ENCODE measurements at places on chromosomes 5 and 9.
A peak's percentile ranks its signal among the peaks of the same experiment; 100 is the strongest.

DNA sequence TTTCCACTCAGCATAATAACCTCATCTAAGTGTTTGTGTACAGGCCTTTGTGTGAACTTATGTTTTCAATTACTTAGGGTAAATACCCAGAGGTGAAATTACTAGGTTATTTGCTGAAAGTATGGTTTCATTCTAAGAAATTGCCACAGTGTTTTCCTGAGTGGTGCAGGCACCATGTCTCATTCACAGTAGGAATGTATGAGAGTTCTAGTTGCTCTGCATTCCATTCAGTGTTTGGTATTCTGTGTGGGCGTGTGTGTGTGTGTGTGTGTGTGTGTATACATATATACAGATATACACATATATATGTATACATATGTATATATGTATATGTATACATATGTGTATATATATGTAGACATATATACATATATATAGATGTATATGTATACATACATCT, 8.8 kb upstream of the SVEP1 start:
- no peak for DNase-seq

GRCh38 chr5:14777932-14778791, 93.4 kb downstream of the ANKH start:
- DNase-seq: no peak

GRCh38 chr9:14027116-14027800, 286.7 kb downstream of the NFIB start:
- no peak for DNase-seq

DNA sequence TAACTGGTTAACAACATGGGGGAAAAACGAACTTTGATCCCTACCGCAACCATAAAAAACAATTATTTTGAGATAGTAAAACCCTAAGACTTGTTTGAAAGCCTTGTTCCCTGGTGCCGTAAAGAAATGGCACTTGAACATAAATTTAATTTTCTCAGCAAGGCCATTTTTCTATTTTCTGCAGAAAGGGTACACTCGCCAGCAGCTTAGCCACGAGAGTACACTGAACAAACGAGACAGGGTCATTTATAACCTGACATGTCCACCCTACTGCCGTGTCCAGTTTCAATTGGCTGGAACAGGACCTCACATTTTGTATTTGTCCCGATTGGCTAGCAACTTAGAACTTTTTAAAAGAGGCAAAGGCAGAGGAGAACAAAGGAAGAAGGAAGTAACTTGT, 26.8 kb downstream of the FBXW11 start:
- DNase-seq: no peak

- no peak for DNase-seq
Observed at GRCh38 chr5:123976379-123977033, 464.5 kb downstream of the CSNK1G3 start.

GRCh38 chr5:145976431-145977155, 40.2 kb downstream of the SH3RF2 start:
- DNase-seq: peak; percentile 49

- peak; percentile 76 for DNase-seq
Observed at GRCh38 chr5:40223884-40224402, 455.8 kb upstream of the PTGER4 start.

DNA sequence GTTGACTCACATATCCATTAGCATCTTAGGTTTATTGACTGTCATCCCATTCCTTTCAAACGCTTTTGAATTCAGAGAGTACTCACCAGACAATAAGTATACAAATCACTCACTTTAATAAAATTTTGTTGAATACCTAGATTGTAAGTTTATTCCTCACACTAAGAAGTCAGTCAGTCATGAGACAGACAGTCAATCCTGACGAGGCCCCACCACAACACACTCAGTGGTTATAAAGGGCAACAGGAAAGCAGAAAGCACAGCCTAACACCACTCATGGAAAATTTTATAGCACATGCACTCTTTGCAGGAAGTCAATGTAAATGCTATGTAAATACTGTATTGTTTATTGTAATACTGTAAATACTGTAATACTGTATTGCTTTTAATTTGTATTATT, 176.3 kb upstream of the PTGER4 start:
- DNase-seq: no peak

DNA sequence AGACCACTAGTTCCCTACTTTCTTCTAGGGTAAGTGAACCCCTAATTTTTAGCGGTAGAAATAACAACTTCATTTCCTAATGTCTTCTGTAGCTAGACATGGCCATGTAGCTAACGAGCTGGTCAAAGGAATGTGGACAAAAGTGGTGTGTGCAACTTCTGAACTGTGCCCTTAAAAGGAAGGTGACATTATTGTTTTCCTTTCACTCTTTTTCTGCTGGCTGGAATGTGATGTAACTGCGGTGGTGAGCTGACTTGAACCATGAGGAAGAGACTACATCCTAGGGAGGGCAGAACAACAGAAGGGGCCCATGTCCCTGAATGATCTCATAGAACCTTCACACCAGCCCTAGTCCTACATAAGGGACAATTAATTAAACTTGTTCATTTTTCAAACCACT, 1.3 kb upstream of the SNX2 start:
- DNase-seq: no peak

GRCh38 chr5:37900692-37901091, 60.9 kb upstream of the GDNF start:
- DNase-seq: peak; percentile 68

- no peak for DNase-seq
Observed at GRCh38 chr9:14627513-14627912, 65.7 kb downstream of the ZDHHC21 start.

DNA sequence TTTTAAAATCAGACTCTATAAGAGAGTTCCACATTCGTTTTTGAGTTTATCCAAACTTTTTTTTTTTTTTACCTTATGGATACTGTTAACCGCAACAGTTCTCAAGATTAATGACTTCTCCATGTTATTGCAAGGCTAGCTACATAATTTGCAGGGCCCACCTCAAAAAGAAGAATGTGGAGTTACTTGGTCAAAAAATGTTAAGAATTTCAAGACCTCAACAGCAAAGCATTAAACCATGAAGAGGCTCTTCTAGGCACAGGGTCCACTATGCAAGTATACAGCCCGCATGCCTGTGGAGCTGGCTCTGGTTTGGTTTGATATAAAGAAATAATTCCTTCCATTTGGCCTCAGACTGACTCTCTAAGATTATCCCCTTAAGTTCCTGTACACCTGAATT, 133.3 kb upstream of the TLX3 start:
- no peak for DNase-seq

- DNase-seq: peak; percentile 67
Observed at GRCh38 chr9:76592091-76592973, 133.3 kb downstream of the GCNT1 start.

DNA sequence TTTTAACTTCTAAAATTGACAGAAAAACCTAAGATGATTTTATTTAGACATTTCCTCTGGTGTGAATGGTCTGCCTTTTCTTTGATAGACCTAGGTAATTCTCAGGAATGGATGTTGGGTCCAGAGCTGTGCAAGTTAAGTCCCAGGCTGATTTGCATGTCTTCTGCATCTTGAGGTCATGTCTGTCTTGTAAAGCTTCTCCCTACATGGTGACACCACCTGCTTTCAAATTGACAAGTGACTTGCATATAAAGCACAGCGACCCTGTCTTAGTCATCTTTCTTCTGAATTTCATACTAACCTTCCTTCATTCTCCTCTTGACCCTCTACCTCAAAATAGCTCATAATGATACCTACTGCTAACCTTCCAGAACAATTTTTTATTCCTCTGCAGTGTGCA, 29.2 kb downstream of the OSTF1 start:
- no peak for DNase-seq

DNA sequence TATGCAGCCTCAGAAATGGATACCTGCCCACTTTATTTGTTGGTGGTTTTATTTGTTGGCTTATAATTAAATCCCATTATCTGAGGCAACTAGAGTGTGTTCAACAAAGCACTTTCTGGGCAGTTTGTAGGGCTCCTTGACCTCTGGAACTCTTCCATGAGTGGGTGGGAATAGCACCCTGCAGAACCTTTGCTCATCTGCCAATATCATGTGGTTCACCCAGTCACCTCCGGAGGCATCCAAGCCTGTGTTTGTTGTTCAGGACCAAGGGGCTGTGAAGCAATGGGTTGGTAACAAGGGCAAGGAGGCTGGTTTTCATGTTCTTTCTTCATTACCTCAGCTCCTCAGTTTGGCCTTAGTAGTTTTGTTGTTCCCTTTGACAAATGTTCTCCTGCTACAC, 314.0 kb downstream of the NDUFS4 start:
- DNase-seq: peak; percentile 21

DNA sequence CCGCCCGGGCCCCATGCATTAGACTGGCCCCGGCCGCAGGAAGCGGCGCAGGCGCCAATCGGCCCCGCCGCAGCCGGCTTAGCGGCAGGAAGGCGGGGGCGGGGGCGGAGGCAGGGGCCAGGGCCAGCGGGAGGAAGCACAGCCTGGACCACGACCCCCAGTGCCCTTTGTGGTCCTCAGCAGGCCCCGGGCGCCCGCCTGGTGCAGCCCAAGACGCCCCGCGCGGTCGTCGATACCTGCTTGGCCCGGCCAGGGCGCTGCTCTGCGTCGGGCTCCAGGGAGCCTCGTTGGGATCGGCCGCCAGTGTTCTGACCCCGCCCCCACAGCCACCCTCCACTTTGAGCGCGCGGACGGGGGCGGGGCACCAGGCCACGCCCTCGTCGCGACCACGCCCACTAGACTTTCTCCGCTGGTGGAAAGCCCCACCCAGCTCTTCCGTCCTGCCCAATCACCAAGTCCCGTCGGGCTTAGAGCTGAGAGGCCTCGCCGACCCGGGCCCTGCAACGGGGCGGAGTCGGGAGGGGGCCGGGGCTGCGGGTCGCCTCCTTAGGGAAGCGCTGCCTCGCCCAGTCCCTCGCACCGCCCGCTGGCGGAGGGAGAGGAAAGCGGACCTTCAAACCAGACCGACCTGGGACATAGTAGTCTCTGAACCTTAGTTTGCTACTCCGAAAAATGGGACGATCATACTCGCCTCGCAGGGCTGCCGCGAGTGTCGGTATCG, at the start of gene PDLIM7:
PDLIM7 (minus strand) TSS at position 313 of the 721 bp plus-strand sequence. CDS start 1,092 bp downstream, outside the sequence.
- DNase-seq: peak; percentile 97

GRCh38 chr9:134983074-134983473, 65.4 kb upstream of the FCN1 start:
- no peak for DNase-seq

- DNase-seq: no peak
Observed at GRCh38 chr9:120683150-120683549, 31.1 kb downstream of the MEGF9 start.

- no peak for DNase-seq
Observed at GRCh38 chr9:36815566-36816348, 218.3 kb downstream of the PAX5 start.

DNA sequence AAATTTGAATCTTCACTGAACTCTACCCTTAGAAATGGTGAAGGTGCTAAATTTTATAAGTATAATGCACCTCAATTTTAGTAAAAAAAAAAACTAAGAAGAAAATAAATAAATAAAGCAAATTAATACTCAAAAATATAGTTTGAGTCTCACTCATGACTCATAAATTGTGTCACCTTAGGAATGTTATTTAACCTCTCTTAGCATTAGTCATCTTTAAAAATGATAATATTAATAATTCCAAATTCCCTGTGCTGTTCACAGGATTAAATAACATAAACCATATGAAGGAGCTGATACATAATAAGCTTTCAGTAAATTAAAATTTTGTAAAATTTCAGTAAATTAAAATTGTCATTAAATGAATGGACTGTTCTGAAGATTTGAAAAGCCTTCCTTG, 339.8 kb upstream of the RGMB start:
- DNase-seq: peak; percentile 38

DNA sequence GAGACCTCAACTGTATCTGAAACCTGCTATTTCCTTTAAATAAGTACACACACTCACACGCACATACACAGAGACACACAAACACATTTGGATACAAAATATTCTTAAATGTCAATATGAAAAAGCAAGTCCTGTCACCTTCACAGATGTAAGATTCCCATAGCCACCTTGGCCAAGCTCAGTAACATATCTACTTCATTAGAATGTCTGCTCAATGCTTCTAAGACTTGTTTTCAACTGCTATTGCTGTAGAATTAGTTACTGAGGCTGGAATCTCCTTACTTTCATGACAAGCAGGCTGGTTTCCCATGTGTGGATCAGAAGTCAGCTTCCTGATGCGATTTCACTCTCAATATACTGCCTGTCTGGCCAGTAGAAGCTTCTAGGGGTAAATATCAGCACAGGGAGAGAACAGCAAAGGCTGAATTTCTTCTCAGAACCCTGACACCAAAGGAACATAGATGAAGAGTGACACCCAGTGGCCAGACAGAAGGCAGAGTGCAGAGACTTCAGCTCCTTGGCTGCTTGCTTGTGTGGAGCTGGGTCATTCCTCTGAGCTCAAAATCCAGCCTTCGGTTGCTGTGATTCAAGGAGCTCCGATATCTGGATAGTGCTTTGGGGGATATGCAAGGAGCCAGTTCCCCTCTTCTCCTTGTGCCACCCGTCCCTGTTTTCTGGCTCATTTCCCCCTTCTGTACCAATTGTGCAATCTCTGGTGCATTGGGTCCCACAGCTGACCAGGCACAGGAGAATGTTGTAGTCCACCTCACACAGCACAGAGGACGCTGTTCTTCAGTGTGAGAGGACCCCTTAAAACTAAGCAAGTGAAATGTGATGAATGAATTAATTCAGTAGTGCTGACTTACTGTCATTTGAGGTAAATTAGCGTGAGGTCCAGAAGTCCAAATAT, 26.6 kb upstream of the ABLIM3 start:
- peak; percentile 91 for DNase-seq

DNA sequence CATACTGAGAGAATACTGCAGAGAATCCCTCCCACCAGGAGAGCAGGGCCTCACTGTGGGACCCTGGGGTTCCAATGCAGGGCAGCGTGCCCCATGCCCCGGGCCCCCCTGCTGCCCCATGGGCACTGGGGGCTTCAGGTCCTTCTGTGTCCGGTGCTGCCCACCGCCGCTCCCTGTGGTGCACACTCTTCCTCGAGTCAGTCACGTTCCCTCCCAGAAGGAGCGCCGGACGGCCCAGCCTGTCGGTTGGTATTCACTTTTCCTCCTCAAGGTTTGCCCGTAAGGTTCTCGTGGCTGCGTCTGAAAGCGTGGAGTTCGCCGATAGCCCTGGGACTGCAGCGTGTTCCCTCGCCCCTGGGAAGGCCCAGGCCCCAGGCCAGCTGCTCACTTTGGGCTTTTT, 48.1 kb upstream of the FCN2 start:
- no peak for DNase-seq

GRCh38 chr5:109571785-109572184, 117.9 kb upstream of the MAN2A1 start:
- no peak for DNase-seq

DNA sequence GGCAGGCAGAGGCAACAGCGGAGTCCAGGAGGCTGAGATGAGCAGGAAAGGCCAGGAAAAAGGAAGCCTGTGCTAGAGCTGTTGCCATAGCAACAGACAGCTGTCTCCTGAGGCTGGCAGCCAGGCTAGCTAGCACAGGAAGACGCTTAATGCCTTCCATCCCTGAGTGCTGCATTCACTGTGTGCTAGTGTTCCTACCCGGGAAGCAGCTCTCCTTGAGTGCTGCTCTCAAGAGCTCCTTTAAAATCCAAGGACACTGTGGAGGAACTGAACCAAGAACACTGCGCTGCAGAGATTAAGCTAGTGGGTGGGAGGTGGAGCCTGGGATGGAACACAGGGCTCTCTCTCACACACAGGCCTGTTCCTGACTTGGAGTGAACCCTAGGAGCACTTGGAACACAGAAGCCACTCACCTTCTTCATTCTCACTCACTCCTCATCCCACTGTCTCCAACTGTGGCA, 53.5 kb upstream of the IL7R start:
- peak; percentile 17 for DNase-seq
